ENCODE measurements at places on chromosomes 2 and 18. TPM values are rescaled to one million over a fixed set of nuclear protein-coding genes. Genes with fewer than 3 reads are reported as not detected.

- DNase-seq, result peak; percentile 44
Measured at GRCh38 chr2:16058256-16058655, 117.9 kb downstream of the MYCN start.

GRCh38 chr2:59630789-59631188 is 922.7 kb downstream of the BCL11A start:
- DNase-seq, result no peak

DNA sequence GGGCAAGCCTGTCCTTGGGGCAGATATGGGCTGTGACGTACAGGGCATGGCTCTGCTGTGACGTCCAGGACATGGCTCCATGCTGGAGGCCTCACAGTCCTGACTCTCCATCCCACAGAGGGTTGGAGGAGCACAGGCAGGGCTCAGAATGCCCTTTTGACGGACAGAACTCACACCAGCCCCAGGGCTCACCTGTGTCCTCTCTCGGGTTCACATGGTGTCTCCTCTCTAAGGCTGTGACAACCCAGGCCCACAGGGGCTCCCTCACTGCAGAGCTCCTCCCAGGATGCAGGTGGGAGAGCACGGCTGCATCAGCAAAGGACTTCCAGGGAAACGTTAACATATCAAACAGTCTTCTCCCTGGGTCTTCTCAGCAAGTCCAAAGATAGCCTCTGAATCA is 133.8 kb downstream of the EIPR1 start:
- DNase-seq, result no peak

DNA sequence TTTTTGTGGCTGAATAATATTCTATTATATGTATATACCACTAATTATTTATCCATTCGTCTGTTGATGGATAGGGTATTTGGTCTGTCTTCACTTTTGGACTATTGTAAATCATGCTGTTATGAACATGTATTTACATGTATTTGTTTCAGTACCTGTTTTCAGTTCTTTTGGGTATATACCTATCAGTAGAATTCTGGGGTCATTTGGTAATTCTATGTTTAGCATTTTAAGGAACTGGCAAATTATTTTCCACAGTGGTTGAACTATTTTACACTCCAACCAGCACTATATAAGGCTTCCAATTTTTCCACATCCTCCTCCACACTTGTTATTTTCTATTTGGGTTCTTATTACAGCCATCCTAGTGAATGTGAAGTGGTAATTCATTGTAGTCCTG is 12.4 kb upstream of the TANK start:
- no peak for DNase-seq

DNA sequence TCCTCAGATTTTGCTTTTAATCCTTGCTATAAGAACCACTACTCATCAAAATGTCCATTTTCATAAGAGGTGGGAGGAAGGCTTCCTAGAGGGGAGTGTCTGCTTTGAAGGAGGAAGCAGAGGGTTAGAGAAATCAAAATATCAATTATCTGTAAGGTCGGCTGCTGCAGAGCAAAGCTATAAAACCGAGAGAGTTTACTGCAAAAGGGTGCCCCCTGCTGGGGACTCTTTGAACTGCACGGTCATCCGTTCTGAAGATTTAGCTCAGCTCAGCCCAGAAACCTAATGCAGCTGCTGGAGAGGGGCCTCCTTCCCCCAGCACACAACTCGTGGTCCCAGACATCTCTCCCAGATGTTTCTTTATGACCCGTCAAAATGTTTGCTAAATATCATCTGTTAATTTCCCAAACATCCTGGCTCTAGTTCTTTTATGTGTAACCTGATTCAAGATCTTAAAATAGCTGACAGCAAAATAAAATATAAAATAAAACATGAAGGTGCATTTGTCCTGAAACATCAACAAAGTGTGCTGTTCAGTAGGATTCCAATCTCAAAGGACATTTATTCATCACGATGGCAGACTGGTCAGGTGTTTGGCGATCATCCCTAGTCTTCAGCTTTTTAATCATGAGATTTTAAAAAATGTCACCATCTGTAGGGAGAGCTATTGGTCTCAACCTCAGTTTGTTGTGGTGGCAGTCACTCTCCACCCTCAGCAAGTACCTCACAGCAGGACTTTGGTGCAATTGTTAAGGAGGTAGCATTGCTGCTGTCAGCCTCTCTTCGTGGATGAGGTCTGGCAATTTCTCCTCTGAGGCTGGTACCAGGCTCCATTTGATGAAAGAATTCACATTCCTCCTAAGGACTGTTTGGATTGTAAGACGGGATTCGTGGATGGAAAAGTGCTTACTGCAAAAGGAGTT is 185.9 kb downstream of the MTX2 start:
- DNase-seq, result peak; percentile 83

GRCh38 chr2:105278654-105279053 is 37.1 kb downstream of the GPR45 start:
- DNase-seq, result no peak

- no peak for DNase-seq
Measured at GRCh38 chr2:190841707-190842505, 38.7 kb upstream of the GLS start.

- peak; percentile 48 for DNase-seq
Measured at GRCh38 chr2:37168217-37168981, 11.6 kb upstream of the EIF2AK2 start.

- no peak for DNase-seq
Measured at GRCh38 chr18:64639536-64639935, 490.6 kb upstream of the LINC00305 start.

GRCh38 chr18:23994361-23994902 is 20.1 kb upstream of the TTC39C start:
- peak; percentile 32 for DNase-seq

- DNase-seq, result peak; percentile 41
Measured at GRCh38 chr2:28228434-28228995, 164.1 kb upstream of the FOSL2 start.

DNA sequence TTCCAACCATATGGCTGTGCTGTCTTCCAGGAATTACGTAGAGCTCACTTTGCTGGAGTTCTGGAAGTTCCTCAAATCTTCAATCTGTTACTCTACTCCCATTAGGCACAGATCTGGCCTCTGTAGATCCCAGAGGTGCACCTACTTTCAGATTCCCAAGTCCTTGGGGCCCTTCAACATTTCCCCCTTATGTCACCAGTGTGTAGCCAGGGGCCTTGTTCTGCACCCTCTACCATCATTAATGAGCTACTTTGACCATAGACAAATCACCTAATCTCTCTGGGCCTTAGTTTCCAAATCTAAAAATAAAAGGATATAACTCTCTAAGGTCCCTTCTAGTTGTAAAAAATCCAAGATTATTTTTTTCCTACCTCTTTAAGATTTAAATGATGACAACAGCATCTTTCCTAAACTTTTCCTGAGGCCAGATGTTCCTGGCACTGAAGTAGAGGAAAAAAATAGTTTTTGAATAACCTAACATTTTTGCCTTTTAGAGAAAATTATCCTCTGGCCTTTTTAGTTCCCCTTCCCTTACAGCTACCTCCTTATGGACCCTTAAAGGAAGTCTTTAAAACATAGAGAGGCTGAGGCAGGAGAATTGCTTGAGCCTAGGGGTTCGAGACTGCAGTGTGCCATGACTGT is 31.0 kb upstream of the WIPF1 start:
- no peak for DNase-seq

DNA sequence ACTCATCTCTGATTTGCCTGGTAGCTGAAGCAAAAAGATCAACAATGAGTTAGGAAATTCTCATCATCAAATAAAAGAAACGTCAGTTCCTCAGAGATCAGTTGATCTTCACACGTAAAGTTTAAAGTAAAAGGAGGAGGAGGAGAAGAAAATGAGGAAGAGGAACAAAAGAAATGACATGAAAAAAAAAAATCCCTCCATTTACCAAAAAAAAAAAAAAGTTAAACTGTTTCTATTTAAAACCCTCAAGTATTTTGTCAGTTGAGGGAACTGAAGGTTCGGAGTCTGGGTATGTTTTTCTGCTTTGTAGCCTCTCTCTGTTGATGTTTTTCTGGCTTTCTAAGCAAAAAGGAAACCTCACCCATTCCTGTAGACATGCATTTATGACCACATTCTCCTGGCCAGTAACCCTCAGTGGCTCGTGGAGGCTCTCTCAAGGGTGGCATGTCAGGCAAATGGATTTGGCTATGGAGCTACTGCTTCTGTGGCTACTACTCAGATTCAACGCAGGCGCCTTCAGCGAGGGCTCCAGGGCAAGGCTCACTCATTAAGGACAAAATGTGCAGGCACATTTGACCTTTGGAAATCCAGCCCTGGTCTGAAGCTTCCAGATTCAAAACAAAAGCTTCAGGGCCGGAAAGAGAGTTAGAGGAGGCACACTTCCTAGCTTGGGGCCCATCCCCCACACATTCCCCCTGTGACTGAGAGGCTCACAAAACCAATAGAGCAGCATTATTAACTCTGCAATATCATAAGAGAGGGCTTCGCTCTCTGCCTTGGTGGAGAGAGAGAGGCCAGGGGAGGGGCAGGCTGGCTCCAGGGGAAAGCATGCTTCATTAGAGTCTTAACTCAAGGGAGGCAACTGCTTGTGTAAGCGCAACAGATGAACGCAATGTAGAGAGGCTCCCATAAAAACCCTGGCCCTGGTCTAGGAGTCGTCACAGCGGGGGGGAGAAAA is 22.3 kb downstream of the KLF7 start:
- peak; percentile 21 for DNase-seq

DNA sequence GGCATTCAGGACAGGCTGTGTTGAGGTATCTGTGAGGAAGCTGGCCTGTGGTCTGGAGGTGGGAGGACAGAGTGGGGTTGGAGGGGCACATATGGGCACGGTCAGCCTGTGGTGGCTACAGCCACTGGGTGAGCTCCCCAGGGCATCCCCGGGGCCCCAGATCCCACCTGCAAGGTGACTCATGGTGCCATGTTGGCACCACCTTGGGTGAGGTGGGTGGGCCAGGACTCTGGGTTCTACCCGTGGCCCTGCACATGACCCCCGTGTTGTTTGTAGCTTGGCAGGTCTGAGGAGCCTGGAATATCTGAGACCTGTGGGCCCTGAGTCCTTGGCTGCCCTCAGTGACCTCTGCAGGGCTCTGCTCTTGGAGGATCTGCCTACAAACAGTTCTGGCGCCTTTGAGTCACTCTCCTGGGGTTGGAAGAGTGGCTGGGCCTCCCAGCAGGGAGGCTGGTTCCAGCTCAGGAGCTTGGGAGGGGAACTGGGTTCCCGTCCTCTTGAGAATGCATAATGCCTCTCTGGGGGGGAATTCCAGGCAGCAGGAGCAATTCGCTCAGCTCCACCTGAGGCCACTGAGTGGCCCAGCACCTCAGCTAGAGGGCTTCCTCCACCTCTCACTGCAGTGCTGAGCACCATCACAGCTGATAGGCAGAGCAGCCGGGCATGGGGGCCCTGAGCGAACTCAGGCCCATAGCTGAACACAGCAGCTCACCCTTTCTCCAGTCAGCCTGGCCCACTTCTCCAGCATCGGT is 105.1 kb downstream of the DYSF start:
- DNase-seq, result no peak

GRHL1 gene
- polyA plus RNA-seq, result 0.45 TPM

GNAL gene
- polyA plus RNA-seq, result 0.45 TPM

PLEKHM3 gene
- 12.1 TPM for polyA plus RNA-seq

ANO7 gene
- 7.2 TPM for polyA plus RNA-seq

SIGLEC15 gene
- 8.6 TPM for polyA plus RNA-seq

SCN3A gene
- 0.60 TPM for polyA plus RNA-seq

GAD1 gene
- polyA plus RNA-seq, result 0.07 TPM

IL1RL2 gene
- not detected for polyA plus RNA-seq

ASIC4 gene
- not detected for polyA plus RNA-seq

XIRP2 gene
- polyA plus RNA-seq, result 7.3 TPM
